Activated CD8-positive, alpha-beta memory T cell treated with anti-CD3 and anti-CD28 coated beads for 24 hours (primary cell): ENCODE measurements at places on chromosomes 3 and 15.

DNA sequence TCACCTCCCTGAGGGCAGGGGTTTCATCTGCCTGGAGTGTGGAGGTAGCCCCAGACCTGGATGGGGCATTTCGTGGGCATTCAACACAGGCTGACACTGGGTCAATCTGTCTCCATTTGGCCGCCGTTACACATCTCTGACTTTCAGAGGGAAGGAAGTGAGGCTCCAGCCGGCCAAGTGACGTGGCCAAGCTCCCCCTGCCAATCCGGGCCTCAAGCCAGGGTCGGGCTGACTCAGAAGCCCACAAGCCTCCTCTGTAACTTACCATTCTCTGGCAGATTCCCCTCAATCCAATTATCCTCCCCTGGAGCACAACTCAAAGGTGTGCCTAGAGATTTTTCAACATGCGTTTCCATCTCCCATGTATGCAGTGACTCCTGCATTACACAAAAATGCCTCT is 227.6 kb downstream of the KLF13 start:
- DNase-seq: no peak

DNA sequence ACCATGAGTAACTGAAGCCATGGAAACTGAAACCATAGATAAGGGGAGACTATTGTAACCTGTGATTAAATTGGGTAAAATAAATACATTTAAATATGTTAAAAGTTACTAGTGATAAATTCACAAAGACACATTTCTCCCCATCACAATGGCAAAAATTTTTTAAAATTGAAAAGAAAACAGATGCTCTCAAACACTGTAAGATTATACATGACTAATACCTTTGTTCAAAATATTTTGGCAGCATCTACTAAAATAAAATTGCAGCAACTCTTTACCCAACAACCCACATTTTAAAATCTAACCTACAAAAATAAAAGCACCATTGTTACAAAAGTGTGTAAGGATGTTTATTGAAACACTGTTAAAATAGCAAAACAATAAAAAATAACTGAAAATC is 93.3 kb downstream of the CLASP2 start:
- DNase-seq: no peak

- DNase-seq: no peak
Measured at GRCh38 chr3:27677565-27677964, 44.6 kb downstream of the EOMES start.

DNA sequence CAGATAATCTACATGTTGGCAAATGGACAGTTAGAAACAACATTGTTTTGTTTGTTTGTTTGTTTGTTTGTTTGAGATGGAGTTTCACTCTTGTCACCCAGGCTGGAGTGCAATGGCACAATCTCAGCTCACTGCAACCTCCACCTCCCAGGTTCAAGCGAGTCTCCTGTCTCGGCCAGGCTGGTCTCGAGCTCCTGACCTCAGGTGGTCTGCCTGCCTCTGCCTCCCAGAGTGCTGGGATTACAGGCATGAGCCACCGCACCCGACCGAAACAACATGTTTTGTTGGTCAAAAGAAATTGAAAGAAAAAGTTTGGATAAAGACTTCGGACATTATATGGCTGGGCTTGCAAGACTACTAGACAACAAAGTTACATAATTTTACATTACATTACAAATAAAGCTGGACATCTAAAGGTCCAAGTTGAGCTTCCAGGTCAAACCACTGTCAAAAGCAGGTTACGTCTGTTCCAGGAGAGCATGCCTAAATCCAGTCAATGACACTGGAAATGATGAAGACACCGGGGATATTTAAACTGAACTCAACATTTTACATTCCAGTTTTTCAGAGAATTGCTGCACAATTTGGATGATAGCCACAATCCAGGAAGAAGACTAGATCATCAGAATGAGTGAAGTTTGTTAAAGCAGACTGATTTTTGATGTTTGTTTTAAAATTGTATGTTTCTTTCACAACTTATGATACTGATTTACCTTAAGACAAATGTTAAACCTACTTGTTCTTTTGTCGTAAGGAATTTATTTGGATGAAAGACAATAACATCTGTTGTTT is 18.6 kb downstream of the SERP1 start:
- DNase-seq: no peak

- no peak for DNase-seq
Measured at GRCh38 chr15:79370716-79371115, 59.8 kb downstream of the TMED3 start.

DNA sequence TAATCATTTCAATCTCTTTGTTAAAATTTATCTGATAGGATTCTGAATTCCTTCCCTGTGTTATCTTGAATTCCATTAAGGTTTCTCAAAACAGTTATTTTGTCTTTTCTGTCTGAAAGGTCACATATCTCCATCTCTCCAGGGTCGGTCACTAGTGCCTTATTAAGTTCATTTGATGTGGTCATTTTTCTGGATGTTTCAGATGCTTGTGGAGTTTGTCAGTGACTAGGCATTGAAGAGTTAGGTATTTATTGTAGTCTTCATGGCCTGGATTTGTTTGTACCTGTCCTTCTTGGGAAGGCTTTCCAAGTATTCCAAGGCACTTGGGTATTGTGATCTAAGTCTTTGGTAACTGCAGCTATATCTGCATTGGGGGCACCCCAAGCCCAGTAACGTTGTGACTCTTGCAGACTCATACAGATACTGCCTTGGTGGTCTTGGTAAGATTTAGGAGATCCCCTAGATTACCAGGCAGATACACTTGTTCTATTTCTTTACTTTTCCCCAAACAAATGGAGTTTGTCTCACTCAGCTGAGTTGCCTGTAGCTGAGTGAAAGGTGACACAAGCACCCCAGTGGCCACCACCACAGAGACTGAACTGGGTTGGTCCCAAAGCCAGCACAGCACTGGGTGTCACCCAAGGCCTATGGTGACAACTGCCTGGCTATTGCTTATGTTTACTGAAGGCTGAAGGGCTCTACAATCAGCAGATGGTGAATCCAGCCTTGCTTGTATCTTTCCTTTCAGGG is 18.9 kb upstream of the SLC27A2 start:
- DNase-seq: no peak

DNA sequence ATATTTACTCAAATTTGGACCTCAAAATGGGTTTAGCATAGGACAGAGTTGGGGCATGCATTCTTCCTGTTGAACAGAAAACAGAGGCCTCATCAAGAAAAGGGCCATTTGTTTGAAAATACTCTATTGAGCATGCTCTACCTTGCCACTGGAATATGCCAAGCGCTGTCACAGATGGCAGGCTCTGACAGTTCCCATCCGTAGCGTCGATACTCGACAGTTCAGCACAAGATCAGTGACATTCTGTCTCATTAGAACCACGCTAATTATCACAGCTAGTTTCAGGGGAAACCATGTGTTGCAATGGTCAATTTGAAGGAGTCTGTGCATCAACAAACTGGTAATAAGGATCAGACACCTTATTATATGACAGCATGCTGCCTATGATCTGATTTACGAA is 54.5 kb downstream of the SATB1 start:
- no peak for DNase-seq

DNA sequence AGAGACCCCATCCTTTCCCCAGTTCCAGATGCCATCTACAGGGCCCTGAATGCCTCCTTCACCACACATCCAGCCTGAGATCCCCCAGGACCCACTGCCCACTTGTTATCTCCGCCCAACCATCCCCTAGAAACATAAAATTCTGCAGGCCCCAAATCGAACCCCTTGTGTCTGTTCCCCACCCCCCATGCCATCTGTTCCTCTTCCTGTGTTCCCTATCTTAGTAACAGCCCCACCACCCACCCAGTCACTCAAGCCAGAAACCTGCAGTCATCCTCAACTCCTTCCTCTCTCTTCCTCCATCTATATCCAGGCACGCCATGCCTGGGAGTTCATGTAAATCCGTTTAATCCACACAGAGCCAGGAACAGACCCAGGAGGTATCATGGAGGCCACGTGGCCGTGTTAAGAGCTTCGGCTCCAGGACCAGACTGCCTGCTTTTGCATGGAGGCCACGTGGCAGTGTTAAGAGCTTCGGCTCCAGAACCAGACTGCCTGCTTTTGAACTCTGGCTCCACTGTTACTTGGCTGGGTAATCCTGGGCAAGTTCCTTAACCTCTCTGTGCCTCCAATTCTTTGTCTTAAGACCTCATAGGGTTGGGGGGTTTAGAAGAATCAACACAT is 4.8 kb downstream of the CSRNP1 start:
- DNase-seq: peak; percentile 66

DNA sequence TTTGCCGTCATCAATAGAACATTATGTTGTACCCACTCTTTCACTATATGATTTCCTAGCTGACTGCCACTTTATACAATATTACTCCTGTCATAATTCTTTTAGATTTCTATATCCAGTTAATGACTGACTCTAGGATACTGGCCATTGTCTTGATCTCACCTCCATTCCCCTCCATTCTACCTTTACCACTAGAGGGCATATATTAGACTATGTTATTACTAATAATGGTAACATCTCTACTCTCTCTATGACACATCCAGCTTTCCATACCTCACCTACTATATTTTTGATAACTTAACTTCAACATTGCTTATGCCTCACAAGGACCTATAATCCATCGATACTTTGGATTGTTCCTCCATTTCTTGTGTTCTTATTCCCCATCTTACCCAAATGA is 31.4 kb upstream of the POU1F1 start:
- DNase-seq: no peak

- no peak for DNase-seq
Measured at GRCh38 chr3:66355394-66355793, 134.6 kb downstream of the SLC25A26 start.

GRCh38 chr3:25033407-25034029 is 394.5 kb upstream of the RARB start:
- DNase-seq: no peak

DNA sequence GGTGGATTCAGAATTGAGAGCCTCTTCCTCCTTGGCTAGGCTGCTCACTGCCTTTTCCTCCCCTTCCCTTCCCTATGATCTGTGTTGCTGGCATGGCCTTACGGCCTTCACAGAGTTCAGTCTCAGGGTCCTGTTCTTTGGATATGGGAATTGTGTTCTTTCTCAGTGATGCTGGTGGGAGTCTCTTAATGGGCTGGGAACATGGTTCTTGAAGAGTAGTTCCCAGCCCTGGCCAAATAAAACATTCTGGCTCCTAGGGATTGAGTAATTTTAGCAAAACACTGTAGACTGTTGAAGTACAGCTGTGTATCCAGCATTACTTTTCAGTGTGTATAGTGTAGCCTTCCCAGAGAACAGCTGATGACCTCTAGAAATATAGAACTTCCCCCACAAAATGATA is 22.6 kb upstream of the FILIP1L start:
- no peak for DNase-seq

DNA sequence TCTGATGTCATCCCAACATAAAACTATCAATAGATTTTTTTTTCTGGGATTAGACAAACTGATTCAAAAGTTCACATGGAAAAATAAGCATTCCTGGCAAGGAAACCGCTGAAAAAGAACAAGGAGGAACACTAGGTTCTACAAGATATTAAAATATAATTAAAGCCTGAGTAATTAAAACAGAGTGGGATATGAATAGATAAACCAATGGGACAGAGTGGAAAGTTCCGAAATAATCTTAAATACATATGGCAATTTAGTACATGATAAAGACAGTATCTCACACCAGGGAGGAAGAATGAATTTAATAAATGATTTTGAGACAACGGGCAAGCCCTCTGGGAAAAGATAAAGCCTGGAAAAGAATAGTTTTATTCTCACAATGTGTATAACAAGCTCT is 4.7 kb downstream of the GLDN start:
- DNase-seq: no peak

GRCh38 chr3:87350367-87351199 is 74.2 kb upstream of the POU1F1 start:
- DNase-seq: no peak

- no peak for DNase-seq
Measured at GRCh38 chr3:150913133-150913922, 8.1 kb upstream of the MINDY4B start.

- no peak for DNase-seq
Measured at GRCh38 chr15:51888593-51889195, 59.2 kb downstream of the TMOD3 start.

DNA sequence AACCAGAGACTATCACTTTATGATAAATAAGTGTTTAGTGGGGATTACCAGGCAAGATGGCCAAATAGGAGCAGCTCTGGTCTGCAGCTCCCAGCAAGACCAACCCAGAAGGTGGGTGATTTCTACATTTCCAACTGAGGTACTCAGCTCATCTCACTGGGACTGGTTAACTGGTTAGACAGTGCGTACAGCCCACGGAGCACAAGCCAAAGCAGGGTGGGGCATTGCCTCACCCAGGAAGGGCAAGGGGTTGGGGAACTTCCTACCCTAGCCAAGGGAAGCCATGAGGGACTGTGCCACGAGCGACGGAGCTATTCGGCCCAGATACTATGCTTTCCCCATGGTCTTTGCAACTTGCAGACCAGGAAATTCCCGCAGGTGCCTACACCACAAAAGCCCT is 171.0 kb downstream of the CTNNB1 start:
- no peak for DNase-seq

GRCh38 chr3:52779011-52779836 is 1.8 kb downstream of the ITIH1 start:
- DNase-seq: peak; percentile 43

- no peak for DNase-seq
Measured at GRCh38 chr3:197226179-197226578, 72.2 kb downstream of the DLG1 start.

GRCh38 chr3:157618075-157618760 is 115.0 kb upstream of the VEPH1 start:
- DNase-seq: no peak

DNA sequence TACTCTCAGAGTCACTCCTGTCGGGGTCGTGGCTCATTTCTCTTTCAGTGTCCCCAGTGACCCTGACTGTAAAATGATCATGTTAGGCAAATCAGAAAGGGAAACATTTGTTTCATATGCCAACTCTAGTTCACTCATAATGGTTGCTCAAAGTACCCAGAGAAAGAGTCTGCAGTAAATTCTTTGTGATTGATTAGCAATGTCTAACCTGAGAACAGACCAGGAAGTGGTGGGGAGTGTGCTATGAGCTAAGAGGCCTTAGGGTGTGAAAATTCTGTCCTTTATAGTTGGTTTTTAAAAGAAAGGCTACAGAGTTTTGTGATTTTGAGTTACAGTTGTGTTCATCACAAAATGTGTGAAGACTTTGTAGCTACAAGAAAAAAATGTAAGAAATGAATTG is 108.9 kb downstream of the EDEM1 start:
- DNase-seq: no peak
